M059J (cell line): ENCODE measurements at places on chromosomes 16 and 17. TPM values are rescaled to one million over a fixed set of nuclear protein-coding genes. Genes with fewer than 3 reads are reported as not detected.

Gene EPN3
- 0.74 TPM in 1 of 2 replicates, not detected in the other for total RNA-seq

Gene CACNA1H
- 0.02 TPM in 1 of 2 replicates, not detected in the other for total RNA-seq

Gene ITFG1
- total RNA-seq, result 68.4 and 95.1 TPM in 2 replicates

Gene GPR139
- not detected in 2 replicates for total RNA-seq

Gene LRRC37A
- total RNA-seq, result 0.89 and 1.5 TPM in 2 replicates

Gene PROCA1
- total RNA-seq, result 0.84 and 1.3 TPM in 2 replicates

Gene GRAP
- 0.07 and 0.59 TPM in 2 replicates for total RNA-seq

Gene KCNJ12
- total RNA-seq, result 0.17 and 0.22 TPM in 2 replicates

Gene SSTR5
- not detected in 2 replicates for total RNA-seq

Gene HASPIN
- total RNA-seq, result 11.4 and 18.3 TPM in 2 replicates

Gene CHRNE
- total RNA-seq, result 0.02 TPM in 1 of 2 replicates, not detected in the other

Gene RNF112
- 0.39 TPM in 1 of 2 replicates, not detected in the other for total RNA-seq

Gene MYH1
- total RNA-seq, result not detected in 2 replicates

Gene KCNH4
- not detected in 2 replicates for total RNA-seq

Gene MYOCD
- 1.5 and 1.8 TPM in 2 replicates for total RNA-seq

Gene GINS2
- 27.0 and 32.5 TPM in 2 replicates for total RNA-seq

Gene KRT27
- not detected in 2 replicates for total RNA-seq

Gene KCNG4
- not detected in 2 replicates for total RNA-seq

Gene GGT6
- not detected in 2 replicates for total RNA-seq

Gene ASB16
- not detected in 2 replicates for total RNA-seq

Gene HOXB7
- total RNA-seq, result 20.0 and 23.3 TPM in 2 replicates

Gene CD300E
- not detected in 2 replicates for total RNA-seq

Gene GNG13
- total RNA-seq, result not detected in 2 replicates

Gene MYH8
- total RNA-seq, result not detected in 2 replicates

Gene KAT8
- total RNA-seq, result 45.0 and 53.3 TPM in 2 replicates

Gene TEX2
- 13.4 and 22.6 TPM in 2 replicates for total RNA-seq

Gene SKAP1
- 0.42 and 1.1 TPM in 2 replicates for total RNA-seq

Gene CTRL
- not detected in 2 replicates for total RNA-seq

Gene HBA1
- not detected in 2 replicates for total RNA-seq

Gene CES5A
- total RNA-seq, result not detected in 2 replicates

Gene GRB7
- not detected in 2 replicates for total RNA-seq

Gene NLRC3
- total RNA-seq, result not detected in 2 replicates

Gene RAB26
- 2.1 and 3.8 TPM in 2 replicates for total RNA-seq

Gene FOXJ1
- not detected in 2 replicates for total RNA-seq

Gene TNFRSF13B
- total RNA-seq, result not detected in 2 replicates

Gene HS3ST2
- total RNA-seq, result not detected in 2 replicates

Gene KRTAP4-11
- not detected in 2 replicates for total RNA-seq

Gene RNF157
- 4.1 and 6.7 TPM in 2 replicates for total RNA-seq

Gene TNFRSF12A
- 662 and 743 TPM in 2 replicates for total RNA-seq

Gene GPRC5C
- total RNA-seq, result 12.9 and 36.4 TPM in 2 replicates

Gene ESRP2
- not detected in 2 replicates for total RNA-seq

Gene OTOP2
- not detected in 2 replicates for total RNA-seq
